KG1 (cell line): ENCODE measurements at places on chromosomes 12 and 14.

DNA sequence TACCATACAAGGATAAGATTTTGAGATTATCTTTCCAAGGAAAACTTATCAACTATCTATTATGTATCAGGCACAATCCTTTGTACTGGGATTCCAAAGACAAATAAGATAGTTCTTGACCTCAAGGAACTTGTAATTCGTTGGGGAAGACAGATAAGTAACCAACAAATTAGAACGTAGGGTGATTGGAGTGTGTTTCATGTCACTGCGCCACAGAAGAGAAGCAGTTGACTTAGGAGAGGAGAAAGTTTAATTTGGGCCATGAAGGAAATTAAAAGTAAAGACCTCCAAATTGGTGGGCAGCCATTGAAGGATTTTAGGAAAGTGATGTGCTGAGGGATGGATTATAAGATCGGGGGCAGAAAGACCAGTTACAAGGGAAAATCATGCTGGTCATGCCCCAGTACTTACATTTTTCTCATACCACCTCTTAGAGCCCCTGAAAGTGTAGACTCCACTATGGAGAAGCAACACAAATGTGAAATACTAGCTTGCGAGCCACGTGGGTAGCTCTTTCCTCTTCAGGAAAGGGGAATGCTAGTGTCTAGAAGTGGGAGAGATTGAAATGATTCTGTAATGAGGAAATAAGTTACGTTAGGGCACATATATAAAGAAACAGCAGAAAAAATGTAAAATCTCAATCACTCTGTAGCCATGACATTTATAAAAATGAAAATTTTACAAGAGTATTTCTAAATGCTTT lies 148.7 kb downstream of the ETV6 start:
- DNase-seq = no peak

- DNase-seq = no peak
Observed at GRCh38 chr14:50631408-50631821, 36.7 kb downstream of the SAV1 start.

- DNase-seq = no peak
Observed at GRCh38 chr12:1533205-1533601, 61.2 kb downstream of the FBXL14 start.

DNA sequence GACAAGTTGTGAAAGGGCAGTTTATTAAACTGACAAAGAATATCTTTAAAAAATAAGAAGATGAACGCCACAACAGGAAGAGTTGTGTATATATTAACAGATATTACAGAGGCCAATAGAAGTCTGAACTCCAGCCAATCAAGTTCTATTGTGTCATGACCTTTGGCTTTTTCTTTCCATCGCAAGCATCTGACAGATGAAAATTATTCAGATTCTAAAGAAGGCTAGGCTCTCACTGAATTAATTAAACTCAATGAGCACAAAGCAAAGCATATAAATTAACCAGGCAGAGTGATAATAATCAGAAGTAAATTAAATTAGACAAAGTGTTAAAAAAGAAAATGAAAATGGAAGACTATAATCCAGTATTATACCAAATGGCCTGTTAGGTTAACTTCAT lies 62.0 kb upstream of the PYGL start:
- no peak for DNase-seq

DNA sequence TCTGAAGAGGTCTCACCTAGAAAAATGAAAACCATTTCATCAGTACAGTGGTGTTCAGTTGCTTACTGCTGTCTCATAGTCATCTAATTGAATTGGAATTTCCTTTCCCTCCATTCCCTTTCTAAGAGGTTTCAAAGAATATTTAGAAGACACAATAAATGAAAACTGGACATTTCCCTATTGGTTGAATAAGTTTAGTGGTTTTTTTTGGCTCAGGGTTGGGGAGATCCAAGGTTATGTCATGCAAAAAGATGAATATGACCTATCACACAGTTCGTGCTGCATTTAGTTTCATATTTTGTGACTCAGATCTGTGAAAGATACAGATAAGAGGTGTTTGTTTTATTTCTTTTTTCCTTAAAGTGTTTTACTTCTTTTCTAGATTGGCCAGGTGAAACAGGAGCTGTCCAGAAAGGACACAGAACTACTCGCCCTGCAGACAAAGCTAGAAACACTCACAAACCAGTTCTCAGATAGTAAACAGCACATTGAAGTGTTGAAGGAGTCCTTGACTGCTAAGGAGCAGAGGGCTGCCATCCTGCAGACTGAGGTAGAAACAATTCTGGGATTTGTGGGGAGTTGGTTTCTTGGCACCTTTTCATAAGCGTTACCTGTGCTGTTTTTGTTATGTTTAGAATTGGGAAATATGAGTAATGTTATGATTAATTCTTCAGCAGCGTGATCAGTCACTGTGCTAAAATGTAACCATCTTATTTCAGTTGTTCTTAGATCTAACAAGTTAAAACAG lies 124.6 kb downstream of the ERC1 start:
- DNase-seq = no peak

GRCh38 chr12:125487336-125487735 lies 422.1 kb downstream of the AACS start:
- no peak for DNase-seq

DNA sequence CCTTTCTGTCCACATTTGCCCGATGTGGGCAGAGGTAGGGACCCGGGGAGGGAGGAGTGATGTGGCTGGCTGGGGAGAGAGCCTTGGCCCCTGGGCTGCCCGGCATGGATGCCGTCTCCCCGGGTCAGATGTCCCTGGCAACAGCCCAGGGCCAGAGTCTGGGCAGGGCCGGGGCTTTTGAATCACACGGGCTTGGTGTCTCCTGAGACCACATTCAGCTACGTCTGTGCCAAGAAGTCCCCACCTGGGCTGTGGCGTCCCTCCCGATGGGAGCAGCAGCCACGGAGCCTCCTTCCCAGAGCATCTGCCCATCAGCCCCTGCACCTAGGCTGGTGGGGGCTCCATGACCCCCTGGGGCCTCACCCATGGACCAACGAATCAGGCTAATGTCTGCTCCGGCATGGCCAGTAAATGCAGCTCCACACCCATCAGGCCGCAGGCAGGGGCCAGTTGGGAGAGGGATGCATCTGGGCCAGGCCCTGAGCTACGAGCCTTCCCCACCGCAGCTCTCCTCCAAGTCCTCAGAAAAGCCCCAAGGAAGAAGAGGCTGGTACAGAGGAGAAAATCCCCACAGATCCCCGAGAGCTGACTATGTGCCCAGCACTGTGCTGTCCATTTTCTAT lies 109.4 kb downstream of the RFLNA start:
- no peak for DNase-seq

DNA sequence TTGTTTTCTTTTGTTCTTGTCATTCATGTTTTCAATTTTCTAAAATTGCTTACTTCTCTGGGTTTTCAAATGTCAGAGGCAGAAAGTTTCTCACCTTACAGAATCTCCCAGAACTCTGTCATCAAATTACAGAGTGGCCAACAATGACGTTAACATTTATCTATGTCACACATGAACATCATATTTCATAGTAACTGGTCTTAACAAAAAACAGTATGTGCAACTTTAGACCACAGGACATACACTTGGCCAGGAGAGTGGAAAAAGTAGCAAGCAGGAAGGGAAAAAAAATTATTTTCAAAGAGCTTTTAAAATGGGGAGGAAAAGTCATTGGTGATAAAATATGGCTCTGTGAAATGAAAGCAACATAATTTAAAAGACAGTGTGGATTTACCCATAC lies 426.5 kb downstream of the MED13L start:
- no peak for DNase-seq

DNA sequence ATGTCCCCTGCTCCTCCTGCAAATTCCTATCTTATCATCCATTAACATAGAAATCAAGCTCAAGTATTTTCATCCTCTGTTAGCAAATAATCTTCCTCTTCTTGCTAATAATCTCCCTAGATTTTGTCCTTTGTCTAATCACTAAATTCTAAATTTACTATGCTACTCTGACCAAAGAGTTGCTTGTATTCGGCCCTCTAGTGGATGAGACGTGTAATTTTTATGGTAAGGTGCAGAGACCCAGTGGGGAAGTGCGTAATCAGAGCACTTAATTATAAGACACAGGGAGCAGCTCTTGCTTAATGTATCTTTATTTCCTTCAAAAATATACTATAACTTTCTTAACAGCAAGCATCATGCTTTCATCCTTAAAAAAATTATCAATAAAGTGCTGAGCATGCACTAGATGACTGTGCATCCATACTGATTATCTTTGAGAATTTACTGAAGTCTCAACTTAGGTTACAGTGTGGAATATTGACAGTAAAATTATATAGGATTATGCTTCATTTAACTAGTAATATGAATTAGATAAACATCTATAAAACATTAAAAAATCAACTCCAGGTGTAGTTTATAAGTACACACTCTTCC lies 212.6 kb downstream of the SLC16A7 start:
- no peak for DNase-seq

- no peak for DNase-seq
Observed at GRCh38 chr14:79924551-79924950, 286.8 kb downstream of the DIO2 start.

- DNase-seq = no peak
Observed at GRCh38 chr12:53999559-54000115, 324 bp upstream of the HOXC9 start.

GRCh38 chr14:99253890-99254289 lies 18.1 kb downstream of the BCL11B start:
- no peak for DNase-seq

GRCh38 chr12:3464561-3464960 lies 26.4 kb upstream of the PRMT8 start:
- DNase-seq = no peak

DNA sequence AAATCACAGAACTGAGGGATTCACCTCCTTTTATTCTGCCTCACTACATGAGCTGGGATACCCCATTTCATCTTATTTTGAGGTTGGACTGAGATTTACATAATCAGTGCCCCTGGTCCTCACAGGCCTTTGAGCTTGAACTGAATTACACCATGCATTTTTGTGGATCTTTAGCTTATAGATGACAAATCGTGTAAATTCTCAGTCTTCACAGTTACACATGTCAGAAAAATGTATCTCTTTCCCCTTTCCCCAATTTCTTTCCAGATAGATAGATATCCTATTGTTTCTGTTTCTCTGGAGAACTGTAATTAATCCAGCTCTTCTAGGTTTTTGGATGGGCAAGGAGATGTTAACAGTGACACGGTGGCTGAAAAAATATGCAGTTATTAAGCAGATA lies 1778.9 kb upstream of the SEL1L start:
- DNase-seq = no peak

GRCh38 chr12:116397148-116397547 lies 119.7 kb upstream of the MED13L start:
- DNase-seq = no peak

- no peak for DNase-seq
Observed at GRCh38 chr14:51993285-51993920, 4.1 kb downstream of the RTRAF start.

GRCh38 chr14:58238252-58239243 lies 6.1 kb upstream of the PSMA3 start:
- no peak for DNase-seq

- no peak for DNase-seq
Observed at GRCh38 chr14:32075672-32076277, 1.3 kb upstream of the ARHGAP5 start.

DNA sequence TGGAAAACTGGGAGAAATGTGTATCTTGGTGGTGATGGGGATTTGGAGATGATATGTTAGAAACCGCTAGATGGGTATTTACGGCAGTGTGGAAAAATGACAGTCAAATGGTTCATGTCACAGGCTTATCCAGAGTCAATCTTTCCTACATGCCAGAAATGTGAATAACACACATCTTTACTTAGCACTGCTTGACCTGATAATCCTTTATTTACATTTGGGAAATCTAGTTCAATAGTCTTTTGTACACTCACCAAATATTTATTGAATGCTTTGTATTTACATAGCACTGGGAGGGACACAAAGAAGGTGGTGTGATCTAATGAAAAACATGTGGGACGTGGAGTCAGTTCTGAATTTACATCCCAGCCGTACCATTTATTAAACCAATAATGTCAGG lies 208.2 kb downstream of the DIO2 start:
- DNase-seq = no peak

DNA sequence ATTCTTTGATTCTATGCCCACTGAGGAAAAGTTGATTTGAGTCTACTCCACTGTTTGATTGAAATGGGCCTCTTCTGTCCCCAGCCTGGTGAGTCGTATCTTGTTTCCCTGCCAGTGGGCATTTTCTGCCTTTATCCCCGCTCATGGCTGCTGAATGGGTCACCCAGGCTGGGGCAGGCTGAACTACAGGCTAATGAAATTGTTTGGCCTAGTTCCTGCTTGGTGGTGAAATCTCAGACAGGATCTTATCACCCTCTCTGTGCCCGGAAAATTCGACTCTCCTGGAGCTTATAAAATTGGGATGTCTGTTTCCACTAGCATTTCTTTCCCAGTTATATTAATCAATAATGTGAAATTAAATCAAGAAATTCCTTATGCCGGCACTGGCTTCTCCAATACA lies 65.0 kb downstream of the CHST11 start:
- no peak for DNase-seq

DNA sequence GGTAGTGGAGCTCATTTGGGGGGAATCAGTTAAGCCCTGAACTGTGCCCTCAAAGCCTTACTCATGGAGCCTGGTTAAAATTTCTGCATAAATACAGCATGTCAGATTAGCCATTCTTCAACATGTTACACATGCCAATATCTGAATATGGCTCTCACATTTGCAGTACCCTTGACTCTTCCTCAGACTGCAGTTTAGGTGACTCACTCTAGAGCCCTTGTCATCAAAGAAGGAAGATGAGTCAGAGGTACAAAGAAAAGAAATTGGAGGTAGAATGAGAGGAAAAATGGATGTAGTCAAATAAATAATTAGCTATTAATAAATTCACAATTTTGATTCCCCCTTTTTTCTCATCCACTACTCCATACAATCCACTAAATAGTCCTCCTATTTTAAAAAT lies 23.6 kb upstream of the OR4K2 start:
- no peak for DNase-seq

GRCh38 chr12:63006536-63006935 lies 71.6 kb upstream of the PPM1H start:
- no peak for DNase-seq

DNA sequence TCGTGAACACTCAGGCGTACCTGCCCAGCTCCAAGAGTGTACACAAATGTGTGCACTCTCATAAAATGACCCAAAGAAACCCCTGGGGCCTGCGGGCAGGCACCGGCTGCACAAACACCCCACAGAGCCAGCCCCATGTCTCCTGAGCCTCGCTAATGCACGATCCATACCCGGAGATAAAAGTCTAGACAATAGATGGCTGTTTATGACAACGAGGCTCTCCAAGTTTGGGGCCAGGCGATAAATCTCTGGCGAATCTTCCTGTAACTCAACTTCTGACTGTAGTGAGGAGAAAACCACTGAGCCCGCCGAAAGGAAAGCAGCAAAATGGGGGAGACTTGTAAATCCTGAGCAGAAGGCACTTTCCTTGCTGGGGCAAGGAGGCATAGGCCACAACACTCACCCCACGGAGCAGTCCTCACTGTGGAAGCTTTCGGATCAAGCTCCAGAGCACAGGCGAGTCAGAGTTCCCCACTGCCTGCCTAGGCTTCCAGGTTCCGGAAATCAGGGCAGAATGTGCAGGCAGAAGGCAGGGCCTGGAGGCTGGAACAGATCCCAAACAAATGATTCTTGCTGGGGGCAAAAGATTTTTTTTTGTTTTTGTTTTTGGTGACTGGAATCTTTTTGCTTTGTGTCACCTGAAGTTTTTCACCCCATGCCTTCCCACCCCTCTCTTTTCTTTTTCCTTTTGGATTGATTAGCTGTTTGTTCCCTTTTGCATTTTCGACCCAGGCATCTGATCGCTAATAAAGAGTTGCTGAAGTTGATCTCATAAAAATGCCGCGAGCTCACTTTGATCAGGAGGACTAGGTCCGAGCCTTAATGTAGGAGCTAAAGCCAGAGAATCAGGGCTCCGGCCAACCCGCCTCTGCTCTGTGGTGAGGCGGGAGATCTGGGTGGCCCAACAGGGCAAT lies 4.5 kb upstream of the HOXC11 start:
- DNase-seq = no peak

GRCh38 chr12:18158774-18159557 lies 69.0 kb upstream of the RERGL start:
- no peak for DNase-seq
